ENCODE measurements at places on chromosomes 12 and 14.

GRCh38 chr12:115936997-115937916, 340.2 kb downstream of the MED13L start:
- no peak for DNase-seq

DNA sequence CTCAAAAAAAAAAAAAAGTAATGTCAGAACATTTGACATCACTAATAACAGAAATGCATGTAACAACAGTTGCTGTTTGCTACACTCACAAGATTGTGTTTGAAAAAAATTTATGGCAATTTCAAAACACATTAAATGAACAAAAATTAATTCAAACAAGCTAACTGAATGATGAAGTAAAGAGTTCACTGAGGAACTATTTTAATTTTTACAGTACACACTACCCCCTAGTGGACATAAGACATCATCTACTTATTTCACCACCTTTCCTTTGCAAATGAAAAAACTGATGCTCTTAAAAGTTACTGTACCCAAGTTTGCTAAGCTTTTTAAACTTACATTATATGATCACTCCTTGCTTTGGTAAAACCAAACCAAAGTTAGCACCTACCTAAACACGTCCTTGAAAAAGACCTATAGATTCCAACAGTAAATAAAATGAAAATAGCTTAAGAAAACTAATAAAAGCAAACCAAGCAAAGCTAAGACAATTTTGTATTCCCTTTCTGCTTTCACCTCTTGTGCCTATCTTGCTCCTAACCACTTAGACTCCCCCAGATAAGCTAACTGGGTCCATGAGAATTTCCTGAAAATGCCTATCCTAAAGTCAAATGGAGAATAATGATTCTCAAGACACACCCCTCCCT, 22.2 kb downstream of the UBE2N start:
- no peak for DNase-seq

DNA sequence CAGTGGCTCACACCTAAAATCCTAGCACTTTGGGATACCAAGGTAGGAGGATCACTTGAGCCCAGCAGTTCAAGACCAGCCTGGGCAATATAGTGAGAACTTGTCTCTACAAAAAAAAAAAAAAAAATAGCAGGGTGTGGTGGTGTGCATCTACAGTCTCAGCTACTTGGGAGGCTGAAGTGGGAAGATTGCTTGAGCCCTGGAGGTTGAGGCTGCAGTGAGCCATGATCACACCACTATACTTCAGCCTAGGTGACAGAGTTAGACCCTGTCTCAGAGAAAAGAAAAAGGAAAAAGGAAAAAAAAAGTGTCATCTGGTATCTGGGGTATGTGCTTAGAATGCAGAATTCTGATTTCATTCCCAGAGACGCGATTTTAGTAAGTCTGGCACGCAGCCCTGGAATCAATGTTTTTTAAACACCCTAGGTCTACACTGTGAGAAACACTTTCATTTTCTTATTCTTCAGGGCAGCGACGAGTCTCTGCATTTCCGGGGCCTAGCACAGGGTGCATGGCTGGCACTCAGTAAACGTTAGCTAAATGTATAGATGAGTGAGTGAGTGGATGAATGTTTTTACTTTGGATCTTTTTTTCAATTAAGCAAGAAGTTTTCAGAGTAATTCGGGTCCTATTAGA, 243.8 kb upstream of the PWP1 start:
- peak; percentile 14 for DNase-seq

- DNase-seq: no peak
These were observed 20.9 kb downstream of the SERPINA3 start for GRCh38 chr14:94633121-94633520.

GRCh38 chr12:92593734-92594402, 108.9 kb upstream of the PLEKHG7 start:
- DNase-seq: peak; percentile 51

DNA sequence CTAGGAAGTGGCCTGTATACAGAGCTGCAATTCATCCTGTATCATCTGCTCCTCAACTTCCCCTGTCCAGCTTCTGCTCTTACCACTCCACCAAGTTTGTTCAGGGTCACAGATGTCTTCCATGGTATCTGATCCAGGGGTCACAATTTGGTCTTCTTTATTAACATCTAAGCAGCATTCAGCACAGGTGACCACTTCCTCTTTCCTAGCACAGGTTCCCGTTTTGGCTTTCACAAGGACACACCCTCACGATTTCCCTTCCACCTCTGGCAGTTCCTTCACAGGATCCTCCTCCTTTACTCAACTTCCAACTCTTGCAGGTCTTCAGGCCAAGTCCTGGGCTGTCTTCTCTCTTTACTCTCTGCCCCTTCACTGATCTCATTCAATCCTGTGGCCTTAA, 93.6 kb downstream of the TTC7B start:
- DNase-seq: no peak

- DNase-seq: no peak
These were observed 177.5 kb upstream of the TMTC1 start for GRCh38 chr12:29961231-29961630.

DNA sequence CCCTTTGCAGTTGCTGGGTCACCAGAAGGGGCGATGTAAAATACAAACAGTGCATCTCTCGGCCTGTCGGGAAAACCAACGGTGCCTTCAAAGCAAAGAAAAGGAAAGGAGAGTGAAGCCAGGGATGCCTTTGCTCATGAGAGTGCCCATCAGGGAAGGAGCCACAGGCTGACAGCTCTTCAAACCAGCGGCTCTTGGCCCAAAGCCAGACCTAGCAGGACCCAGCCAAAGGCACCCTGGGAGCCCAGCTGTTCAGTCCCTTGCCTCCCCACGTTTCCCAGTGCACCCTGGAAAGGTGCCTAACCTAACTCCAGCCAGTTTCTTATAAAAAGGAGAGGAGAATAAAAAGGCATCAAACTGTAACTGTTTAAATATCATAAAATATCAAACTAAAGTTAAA, 29.2 kb downstream of the PRMT8 start:
- DNase-seq: no peak

GRCh38 chr12:26268841-26269561, 73.6 kb downstream of the SSPN start:
- peak; percentile 62 for DNase-seq

- DNase-seq: no peak
These were observed 129.5 kb downstream of the STXBP6 start for GRCh38 chr14:24920265-24921075.

DNA sequence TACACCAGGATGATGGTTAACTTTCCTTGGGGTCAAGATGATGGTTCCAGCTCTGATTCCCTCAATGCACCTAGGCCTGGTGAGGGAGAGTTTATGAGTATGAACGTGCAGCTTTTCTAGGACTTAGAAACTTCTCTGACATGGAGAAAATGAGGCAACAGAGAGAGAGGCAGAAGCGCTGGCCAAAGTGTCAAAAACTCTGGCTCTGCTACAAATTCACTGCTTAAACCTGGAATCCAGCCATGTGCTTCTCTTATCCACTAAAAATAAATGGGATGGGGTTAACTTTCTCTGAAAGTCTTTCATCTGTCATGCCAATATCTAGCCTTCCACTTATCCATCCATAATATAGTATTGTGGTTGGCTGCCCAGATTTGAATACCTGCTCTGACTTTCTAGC, 568.7 kb downstream of the MED13L start:
- DNase-seq: no peak

DNA sequence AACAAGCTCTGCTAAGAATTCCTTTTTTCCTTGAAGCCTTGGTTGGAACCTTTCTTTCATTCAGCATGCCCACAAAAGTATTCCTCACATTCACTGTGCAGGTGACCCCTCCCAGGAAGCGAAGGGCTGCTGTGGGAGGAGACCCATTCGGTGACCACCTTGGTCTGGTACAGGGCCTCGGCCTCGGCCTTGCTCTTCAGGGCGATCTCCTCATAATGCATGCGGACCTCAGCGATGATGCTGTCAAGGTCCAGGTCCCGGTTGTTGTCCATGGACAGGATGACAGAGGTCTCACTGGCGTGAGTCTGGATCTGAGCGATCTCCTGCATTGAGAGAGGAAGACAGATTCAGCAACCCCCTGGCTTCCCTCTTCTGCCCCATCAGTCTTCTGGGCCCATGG, 3.1 kb downstream of the KRT74 start:
- no peak for DNase-seq

DNA sequence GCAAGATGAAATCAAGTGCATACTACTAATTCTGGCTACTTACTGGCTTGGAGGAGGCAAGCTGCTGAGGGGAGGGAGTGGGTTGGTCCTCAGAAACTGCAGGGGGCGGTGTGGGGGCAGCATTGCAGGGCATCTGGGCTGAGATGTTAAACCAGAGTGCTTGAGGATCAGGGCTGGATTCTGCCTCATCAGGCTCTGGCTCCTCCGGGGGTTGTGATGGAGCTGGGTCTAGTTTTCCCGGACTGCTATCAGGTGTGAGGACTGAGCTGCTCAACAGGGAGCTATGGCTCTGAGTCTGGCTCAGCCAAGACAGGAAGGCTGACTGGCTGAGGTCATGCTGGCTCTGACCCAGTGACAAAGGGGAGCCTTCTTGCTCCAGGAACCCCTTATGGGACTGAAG, 28.6 kb downstream of the BAZ2A start:
- no peak for DNase-seq

- no peak for DNase-seq
These were observed 87.9 kb downstream of the PTPN11 start for GRCh38 chr12:112506513-112507166.

DNA sequence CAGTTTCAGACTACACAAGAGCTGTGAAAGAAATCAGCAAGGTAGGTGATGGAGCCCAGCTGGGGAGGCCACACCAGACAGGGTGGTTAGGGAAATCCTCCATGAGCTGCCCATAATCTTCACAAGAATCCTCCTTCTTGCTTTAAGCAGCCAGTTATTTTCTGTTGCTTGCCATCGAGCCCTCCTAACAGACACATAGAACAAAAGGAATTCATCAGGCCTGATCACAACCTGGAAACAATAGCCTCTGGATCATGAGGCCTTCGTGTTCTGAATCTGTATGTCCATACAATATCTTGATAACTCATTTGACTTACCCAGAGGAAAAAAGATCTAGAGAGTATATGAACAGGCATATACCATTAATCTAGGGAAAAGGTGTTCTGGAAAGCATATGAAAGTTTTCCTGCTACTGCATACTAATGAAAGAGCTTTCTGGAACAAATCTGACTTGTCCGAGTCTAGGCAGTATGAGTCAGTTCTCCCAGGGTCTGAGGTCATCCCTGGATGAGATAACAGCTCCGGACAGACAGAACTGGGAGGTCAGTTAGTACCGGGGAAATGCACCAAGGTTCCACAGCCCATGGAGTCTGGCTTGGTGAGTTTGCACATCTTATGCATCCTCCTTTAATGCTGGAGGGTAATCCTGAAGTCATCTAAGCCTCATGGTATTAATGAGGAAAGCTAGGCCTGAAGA, 52.8 kb upstream of the ELK3 start:
- DNase-seq: no peak
